ENCODE measurements at places on chromosomes 7 and 10. TPM values are rescaled to one million over a fixed set of nuclear protein-coding genes. Genes with fewer than 3 reads are reported as not detected.

- no peaks in the 10 kb centered on the region for H3K36me3 ChIP-seq
- H3K27ac ChIP-seq: no peak overlapping the region
These were observed 1.4 kb downstream of the HABP2 start for GRCh38 chr10:113554214-113554613.

DNA sequence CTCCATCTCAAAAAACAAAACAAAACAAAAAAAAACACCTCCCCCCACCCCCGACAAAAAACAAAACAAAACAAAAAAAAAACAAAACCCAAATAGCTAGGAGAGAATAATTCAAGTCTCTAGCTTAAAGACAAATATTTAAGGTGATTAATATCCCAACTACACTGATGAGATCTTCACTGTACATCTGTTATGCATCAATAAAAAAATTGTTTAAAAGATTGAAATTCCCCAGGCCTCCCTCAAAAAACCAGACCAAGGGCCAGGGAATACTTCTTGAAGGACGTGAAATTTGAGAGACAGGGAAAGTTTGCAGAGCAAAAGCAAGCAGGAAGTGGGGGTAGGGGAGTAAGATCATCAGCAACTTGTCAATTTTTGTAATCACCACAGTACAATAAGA, 232.6 kb downstream of the REEP3 start:
- H3K27me3 ChIP-seq: no peaks in the 10 kb centered on the region
- DNase-seq: no peak
- no peak overlapping the region for H3K4me3 ChIP-seq
- no peaks in the 10 kb centered on the region for H3K4me1 ChIP-seq
- no peaks in the 10 kb centered on the region for H3K36me3 ChIP-seq

- H3K27me3 ChIP-seq: no peaks in the 10 kb centered on the region
- H3K27ac ChIP-seq: no peak overlapping the region
- no peaks in the 10 kb centered on the region for H3K36me3 ChIP-seq
- H3K4me3 ChIP-seq: no peak overlapping the region
These were observed 336.5 kb downstream of the CRPPA start for GRCh38 chr7:16084875-16085274.

DNA sequence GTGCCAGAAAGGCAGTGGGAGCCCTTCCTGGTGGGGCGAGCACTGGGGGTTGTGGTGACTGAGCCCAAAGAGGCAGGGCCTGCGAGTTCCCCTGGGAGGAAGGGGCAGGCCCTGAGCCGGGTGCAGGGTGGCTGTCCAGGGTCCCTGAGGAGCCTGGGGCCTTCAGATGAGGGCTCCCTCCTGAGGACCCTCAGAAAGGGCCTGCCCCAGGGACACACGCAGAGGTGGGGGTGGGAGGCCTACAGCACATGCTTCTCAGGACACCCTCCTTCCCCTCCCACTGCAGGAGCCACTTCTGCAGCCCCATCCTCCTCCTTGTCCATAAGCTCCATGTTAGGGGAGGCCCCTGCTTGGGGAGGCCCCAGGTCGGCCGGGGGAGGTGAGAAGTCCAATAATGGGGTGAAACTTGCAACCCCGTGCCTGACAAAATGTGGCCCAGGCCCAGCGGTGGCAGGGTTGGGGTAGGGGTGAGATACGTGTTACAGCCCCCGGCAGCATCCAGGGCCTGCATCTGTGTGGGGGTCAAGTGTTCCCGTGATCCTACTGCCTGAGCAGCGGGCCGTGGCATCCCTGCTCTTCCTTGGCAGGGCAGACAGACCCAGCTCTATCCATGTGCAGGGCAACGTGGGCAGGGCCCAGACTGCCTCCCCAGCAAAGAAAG, 31.8 kb upstream of the RET start:
- H3K36me3 ChIP-seq: no peaks in the 10 kb centered on the region
- no peaks in the 10 kb centered on the region for H3K27me3 ChIP-seq
- H3K27ac ChIP-seq: no peak overlapping the region
- no peak for DNase-seq
- no peak overlapping the region for H3K4me3 ChIP-seq

GRCh38 chr7:137952426-137952805, 49.5 kb downstream of the CREB3L2 start:
- H3K27ac ChIP-seq: peak overlapping the region; percentile 82
- H3K4me3 ChIP-seq: no peak overlapping the region
- H3K27me3 ChIP-seq: no peaks in the 10 kb centered on the region
- peaks cover 96% of the 10 kb centered on the region for H3K4me1 ChIP-seq
- H3K36me3 ChIP-seq: no peaks in the 10 kb centered on the region

GRCh38 chr10:48282829-48283228, 8.3 kb upstream of the FRMPD2 start:
- no peak for DNase-seq
- no peak overlapping the region for H3K4me3 ChIP-seq
- no peaks in the 10 kb centered on the region for H3K4me1 ChIP-seq
- H3K36me3 ChIP-seq: no peaks in the 10 kb centered on the region
- no peak overlapping the region for H3K27ac ChIP-seq

DNA sequence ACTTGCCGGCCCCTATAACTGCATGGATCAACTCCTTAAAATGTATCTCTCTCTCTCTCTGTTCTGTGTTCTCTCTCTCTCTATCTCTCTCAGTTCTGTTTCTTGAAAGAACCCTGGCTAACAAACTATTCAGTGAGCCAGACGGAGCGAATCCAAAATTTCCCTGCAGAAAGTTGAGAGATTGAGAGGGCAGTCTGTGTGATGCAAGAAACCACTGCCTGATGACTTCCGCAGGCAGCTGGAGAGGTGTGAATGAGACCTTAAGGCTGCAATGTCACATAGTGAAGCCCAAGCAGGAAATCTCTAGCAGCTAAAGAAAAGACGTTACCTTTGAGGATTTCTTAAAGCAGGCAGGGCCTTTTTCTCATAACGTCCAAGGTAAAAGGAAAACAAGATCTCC, 17.3 kb downstream of the FAM107B start:
- no peaks in the 10 kb centered on the region for H3K36me3 ChIP-seq
- H3K27ac ChIP-seq: no peak overlapping the region
- H3K4me1 ChIP-seq: no peaks in the 10 kb centered on the region
- no peak overlapping the region for H3K4me3 ChIP-seq
- DNase-seq: no peak
- no peaks in the 10 kb centered on the region for H3K27me3 ChIP-seq

- H3K27me3 ChIP-seq: no peaks in the 10 kb centered on the region
- no peak overlapping the region for H3K4me3 ChIP-seq
- peaks cover 2% of the 10 kb centered on the region for H3K36me3 ChIP-seq
- DNase-seq: no peak
These were observed 32.1 kb upstream of the RHEB start for GRCh38 chr7:151551820-151552219.

- H3K4me3 ChIP-seq: no peak overlapping the region
- H3K36me3 ChIP-seq: no peaks in the 10 kb centered on the region
- DNase-seq: no peak
- H3K27ac ChIP-seq: no peak overlapping the region
These were observed 631.1 kb upstream of the MBL2 start for GRCh38 chr10:53403688-53404087.

- H3K4me1 ChIP-seq: peaks cover 5% of the 10 kb centered on the region
- no peaks in the 10 kb centered on the region for H3K27me3 ChIP-seq
- no peak for DNase-seq
- no peak overlapping the region for H3K27ac ChIP-seq
- no peak overlapping the region for H3K4me3 ChIP-seq
These were observed 85.8 kb downstream of the PAXIP1 start for GRCh38 chr7:154916856-154917807.

- H3K4me1 ChIP-seq: peaks cover 53% of the 10 kb centered on the region
These were observed 107.9 kb downstream of the CYTH3 start for GRCh38 chr7:6164491-6164890.

- H3K4me1 ChIP-seq: no peaks in the 10 kb centered on the region
- no peak for DNase-seq
- no peaks in the 10 kb centered on the region for H3K36me3 ChIP-seq
- no peak overlapping the region for H3K27ac ChIP-seq
- H3K27me3 ChIP-seq: no peaks in the 10 kb centered on the region
These were observed 48.6 kb upstream of the GPR37 start for GRCh38 chr7:124813994-124814798.

GRCh38 chr7:41415471-41416207, 287.3 kb downstream of the INHBA start:
- no peak overlapping the region for H3K27ac ChIP-seq
- no peaks in the 10 kb centered on the region for H3K27me3 ChIP-seq
- no peak overlapping the region for H3K4me3 ChIP-seq
- H3K4me1 ChIP-seq: no peaks in the 10 kb centered on the region

GRCh38 chr10:95394161-95394880, 103.5 kb upstream of the PDLIM1 start:
- H3K4me3 ChIP-seq: no peak overlapping the region
- no peak for DNase-seq
- peaks cover 61% of the 10 kb centered on the region for H3K36me3 ChIP-seq
- peaks cover 47% of the 10 kb centered on the region for H3K4me1 ChIP-seq
- peak overlapping the region; percentile 87 for H3K27ac ChIP-seq

The CHST15 gene
- total RNA-seq: 31.9 TPM

The PGAM2 gene
- 9.5 TPM for total RNA-seq

The ALOX5 gene
- 64.1 TPM for total RNA-seq

The TFPI2 gene
- 23.7 TPM for total RNA-seq

The UCMA gene
- total RNA-seq: not detected

All from thoracic aorta (tissue), 2 donors.